ENCODE measurements at places on chromosomes 7 and 10.
A peak's percentile ranks its signal among the peaks of the same experiment; 100 is the strongest.

DNA sequence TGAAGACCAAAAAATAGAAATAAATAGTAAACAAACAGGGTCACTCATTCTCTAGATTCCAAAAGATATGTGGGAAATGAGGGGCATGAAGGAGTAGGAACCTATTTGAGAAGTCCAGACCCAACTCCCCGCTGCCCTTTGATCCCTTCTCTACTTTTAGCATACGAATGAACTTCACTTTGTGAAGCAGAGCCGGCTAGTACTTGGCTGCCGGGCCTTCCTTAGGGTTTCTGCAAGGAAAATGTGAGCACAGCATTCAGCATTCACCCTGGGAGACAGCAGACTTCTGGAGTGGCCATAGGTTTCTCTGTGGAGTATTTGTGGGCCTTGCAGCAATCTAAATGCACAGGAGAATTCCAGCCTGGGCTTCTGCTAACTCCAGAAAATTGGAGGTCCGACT lies 76.3 kb upstream of the PRKAR2B start:
- DNase-seq = no peak

DNA sequence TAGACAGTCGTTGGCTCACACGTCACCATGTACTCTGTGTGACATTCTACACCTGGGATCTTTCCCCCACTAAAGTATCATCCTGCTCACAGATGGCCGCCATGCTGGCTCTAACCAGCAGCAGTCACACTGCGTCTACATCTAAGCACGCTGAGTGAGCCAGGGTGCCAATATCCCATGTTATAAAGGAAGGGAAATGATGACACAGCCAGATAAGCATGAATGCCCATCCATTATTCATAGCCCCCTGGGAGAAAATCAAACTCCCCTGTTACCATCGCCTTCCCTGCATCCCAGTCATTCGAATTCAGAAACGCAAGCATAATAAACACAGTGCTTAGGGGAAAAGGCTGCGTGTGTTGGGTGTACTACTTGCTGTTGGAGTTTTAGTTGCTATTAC lies 698.2 kb upstream of the AUTS2 start:
- DNase-seq = no peak

DNA sequence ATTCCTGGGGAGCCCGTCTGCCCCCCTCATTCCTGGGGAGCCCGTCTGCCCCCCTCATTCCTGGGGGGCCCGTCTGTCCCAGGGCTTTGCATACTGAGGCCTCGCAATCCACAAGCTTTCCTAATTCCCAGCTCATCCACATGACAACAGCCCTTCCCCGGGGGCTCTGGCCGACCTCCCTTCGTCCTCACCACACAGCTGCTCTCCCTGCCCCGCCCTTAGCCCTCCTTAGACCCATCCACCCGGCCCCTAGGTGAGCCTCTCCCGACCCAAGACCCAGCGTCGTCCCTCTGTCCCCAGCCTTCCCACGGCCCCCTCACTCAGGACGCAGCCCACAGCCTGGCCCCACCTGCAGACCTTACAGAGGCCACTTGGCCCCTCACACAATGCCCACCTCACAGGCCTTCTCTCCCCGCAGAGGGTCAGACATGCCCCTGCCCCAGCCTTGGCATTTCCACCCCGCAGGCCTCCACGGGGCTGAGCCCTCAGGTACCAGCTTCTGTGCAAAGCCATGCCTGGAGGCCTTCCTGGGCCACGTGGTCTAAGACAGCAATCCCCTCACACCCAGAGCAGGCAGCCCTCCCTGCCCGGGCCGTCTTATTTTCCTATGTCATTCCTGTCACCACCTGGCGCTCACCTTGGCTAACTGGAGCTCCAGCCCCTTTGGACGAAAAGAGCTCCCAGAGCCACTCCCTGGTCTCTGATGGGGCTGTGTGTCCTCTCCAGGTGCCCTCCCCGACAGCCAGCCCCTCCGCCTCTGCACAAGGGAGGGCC lies 3.5 kb upstream of the FAM20C start:
- no peak for DNase-seq

DNA sequence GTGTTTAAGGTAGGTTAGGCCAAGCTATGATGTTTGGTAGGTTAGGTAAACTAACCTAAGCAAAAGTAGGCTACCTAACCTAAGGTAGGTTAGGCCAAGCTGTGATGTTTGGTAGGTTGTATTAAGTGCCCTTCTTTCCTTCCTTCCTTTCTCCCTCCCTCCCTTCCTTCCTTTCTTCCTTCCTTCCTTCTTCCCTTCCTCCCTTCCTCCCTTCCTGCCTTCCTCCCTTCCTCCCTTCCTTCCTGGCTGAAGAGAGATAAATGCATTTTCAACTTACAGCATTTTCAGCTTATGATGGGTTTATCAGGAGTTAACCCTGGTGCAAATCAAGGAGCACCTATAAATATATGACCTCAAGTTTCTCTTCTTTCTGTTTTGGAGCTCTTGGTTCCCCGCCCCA lies 56.2 kb downstream of the SND1 start:
- DNase-seq = no peak

DNA sequence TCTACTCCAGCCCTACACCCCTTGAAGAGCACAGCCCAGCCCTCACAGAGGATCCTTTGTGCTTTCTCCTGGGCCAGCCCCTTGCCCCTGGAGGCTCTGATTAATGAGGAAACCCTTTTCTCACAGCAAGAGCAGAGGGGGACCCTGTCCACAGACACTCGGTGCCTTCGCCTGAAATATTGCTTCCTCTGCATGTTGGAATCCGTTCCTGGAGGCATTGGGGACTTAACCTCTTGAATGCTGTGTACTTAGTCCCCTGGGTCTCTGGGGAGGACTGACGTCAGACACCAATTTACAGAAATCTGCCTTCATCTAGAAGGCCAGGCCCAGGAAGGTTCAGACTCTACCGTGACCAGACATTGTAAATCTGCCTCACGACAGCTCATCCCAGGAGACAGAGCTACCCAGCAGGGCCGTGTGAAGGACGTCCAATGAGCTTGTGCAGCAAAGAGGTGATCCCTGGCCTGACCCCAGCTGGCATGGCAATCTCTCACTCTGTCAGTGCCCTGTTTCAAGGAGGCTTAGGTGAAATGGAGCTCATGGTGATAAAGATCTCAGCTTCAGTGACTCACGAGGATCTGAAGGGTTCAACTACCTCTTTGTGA lies 8.1 kb upstream of the TMEM72 start:
- DNase-seq = no peak

- no peak for DNase-seq
Observed at GRCh38 chr7:1952169-1952760, 280.5 kb downstream of the MAD1L1 start.

GRCh38 chr10:97365761-97366351 lies 31.3 kb upstream of the FRAT2 start:
- peak; percentile 60 for DNase-seq

GRCh38 chr10:132461103-132461682 lies 64.2 kb downstream of the PWWP2B start:
- peak; percentile 87 for DNase-seq

GRCh38 chr7:107501593-107501992 lies 31.7 kb downstream of the GPR22 start:
- peak; percentile 47 for DNase-seq

GRCh38 chr7:116436305-116436826 lies 63.2 kb upstream of the CAV2 start:
- no peak for DNase-seq

DNA sequence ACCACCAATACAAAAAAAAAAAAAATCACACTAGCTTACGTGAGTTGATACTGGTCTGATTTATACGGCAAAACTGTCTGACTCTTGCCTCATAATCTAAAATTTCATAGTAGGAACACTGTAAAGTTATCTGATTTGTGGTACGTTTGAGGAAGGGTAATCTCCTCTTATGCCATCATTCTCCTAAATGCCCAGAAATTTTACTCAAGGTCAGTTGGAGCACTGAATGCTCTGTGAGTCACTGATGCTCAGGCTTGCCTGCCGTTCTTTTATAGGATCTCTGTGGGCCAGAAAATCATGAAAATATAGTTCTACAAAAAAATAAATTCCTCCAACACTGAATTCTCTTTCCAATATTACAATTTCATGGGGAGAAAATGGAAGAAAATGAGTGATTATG lies 135.7 kb downstream of the PDE1C start:
- no peak for DNase-seq
